ENCODE measurements at places on chromosomes 7 and 10.

- DNase-seq, result no peak
Measured at GRCh38 chr7:46811529-46811928, 770.4 kb downstream of the TNS3 start.

DNA sequence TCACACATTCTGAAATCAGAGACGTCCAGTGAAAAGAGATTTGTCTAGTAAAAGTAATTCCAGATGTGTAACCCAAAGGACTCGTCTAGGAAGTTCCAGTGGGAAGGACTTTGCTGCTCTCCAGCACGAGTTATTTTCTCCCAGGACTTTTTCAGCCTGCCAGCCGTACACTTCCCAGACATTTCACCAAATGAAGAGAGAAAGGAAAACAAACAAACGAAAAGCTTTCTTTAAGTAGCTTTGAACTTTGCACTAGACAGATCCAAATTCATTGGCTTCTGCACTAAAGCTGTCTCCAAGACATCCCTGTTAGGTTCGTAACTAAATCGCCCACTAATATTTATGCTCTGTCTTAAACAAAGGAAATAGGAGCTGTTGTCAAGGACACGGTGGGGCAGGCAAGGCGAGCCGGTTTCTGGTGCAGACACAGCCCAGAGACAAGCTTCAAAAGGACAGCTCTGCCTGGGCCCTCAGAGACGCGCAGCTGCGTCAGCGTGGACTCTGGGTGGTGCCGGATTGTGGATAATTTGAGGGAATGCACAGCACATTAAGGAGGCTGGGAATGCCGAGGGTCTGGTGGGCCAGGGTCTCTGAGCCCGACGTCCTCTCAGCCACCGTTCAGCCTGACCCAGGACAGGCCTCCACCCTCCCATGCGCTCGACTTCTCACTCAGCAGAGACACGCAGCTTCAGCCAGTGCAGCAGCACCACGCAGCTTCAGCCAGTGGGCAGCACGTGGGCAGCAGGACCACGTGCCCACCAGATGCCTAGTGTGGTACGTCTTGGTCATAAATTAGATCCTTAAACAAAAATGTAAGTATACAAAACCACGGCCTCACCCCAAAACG, 64.1 kb upstream of the INSIG1 start:
- no peak for DNase-seq

- DNase-seq, result peak; percentile 42
Measured at GRCh38 chr7:104650991-104651640, 322.7 kb downstream of the LHFPL3 start.

DNA sequence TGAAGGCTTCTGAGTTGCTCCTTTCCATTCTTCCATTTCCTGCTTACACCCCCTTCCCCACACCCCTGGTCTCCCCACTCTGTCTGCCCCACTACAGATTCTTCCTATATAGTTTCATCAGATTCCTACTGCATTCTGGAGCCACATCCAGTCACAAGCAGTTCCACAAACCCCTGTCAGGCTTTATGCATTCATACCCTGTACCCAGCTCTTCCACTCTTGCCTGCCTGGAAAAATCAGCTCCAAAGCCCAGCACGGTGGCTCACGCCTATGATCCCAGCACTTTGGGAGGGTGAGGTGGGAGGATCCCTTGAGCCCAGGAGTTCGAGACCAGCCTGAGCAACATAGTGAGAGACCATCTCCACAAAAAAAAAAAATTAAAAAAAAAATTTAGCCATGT, 60.4 kb downstream of the C10orf67 start:
- no peak for DNase-seq

GRCh38 chr10:117216611-117217195, 19.4 kb downstream of the KCNK18 start:
- DNase-seq, result peak; percentile 60

GRCh38 chr10:124707144-124707467, 37.1 kb downstream of the FAM53B start:
- no peak for DNase-seq

- no peak for DNase-seq
Measured at GRCh38 chr7:79868010-79868409, 266.6 kb upstream of the GNAI1 start.

All from dorsolateral prefrontal cortex (tissue), 122 donors.